ENCODE measurements at places on chromosomes 13 and 19.

DNA sequence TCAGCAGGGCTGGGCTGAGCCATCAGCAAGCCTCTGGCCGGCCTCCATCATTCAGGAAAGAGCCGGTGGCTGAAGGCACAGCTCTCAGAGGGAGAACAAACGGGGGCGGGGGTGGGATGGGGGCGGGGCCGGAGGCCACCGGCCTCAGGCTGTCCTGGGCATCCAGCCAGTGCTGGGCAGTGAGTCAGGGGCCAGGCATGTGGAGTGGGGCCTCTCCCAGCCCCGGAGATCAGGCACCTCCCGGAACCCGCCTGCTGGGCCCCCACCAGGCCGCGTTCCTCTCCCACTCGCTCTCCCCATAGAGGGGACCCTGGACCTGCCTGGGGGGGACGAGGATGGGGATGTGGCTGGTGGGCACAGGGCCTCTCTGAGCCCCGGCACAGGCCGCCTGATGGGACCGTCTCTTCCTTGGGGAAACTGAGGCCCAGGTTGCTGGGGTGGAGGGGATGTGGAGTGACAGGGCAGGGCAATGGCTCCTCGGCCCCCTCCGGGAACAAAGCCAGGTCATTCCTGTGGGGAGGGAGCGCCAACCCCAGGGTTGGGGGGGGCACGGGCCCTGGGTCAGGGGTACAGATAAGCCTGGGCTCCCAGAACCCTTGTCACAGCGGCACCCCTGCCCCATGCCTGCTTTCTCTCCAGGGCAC, 12.9 kb downstream of the SPC24 start:
- DNase-seq: no peak

DNA sequence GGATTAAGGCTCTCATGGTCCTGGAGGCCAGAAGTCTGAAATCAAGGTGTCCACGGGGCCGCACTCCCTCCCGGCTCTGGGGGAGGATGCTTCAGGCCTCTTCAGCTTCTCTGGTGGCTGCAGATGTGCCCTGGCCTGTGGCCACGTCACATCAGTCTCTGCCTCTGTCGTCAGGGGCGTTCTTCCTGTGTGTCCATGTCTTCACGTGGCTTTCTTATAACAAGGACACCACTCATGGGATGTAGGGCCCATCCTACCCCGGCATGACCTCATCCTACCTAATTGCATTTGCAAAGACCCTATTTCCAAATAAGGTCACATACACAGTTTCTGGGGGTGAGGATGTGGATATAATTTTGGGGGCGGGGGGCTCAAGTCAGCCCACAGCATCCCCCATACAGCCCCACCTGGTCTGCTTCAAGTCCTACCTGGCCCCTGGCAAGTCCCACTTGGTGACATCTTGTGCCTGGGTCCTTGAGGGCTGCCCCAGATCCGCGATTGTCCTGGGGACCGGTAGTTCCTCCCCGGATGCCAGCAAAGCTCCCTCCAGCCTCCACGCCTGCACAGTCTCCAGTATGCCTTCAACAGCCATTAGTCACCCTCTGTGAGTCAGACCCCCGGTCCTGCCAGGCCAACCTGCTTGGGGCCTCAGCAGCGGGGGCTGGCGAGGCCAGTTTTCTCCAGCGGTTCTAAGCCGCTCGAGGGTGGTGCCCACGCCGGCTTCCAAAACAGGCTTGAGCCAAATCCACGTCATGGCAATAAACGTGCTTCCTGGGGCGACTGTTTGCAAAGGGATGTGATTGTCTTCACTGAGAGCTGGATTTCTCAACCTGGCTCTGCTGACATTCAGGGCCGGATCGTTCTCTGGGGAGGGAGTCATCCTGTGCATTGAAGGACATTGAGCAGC, 32.2 kb downstream of the MYO9B start:
- DNase-seq: no peak

DNA sequence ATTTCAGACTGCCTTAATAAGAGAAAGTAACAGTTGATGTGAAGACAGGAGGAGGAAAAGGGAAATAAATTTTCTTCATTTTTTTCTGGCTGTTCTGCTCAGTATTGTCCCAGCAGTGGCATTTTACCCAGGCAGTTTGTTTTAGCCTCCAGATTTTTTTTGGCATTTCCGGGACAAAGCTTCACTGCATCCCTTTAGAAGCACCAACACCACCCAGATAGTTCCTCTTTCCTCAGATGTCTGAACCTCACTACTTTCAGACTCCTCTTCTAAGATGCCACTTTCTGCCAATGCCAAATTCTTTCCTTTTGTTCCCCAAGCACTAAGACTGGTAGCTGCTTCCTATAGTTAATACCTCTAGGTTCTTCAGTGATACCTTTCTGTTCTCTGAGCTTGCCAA, 480.1 kb upstream of the SLC10A2 start:
- no peak for DNase-seq

GRCh38 chr19:12792051-12792852, 966 bp downstream of the JUNB start:
- peak; percentile 65 for DNase-seq

- no peak for DNase-seq
These were observed 3.6 kb downstream of the FCHO1 start for GRCh38 chr19:17754634-17755442.

- DNase-seq: no peak
These were observed 11.9 kb downstream of the BCAT2 start for GRCh38 chr19:48798937-48799336.

- DNase-seq: no peak
These were observed 7.7 kb upstream of the CEACAM7 start for GRCh38 chr19:41695745-41696144.

DNA sequence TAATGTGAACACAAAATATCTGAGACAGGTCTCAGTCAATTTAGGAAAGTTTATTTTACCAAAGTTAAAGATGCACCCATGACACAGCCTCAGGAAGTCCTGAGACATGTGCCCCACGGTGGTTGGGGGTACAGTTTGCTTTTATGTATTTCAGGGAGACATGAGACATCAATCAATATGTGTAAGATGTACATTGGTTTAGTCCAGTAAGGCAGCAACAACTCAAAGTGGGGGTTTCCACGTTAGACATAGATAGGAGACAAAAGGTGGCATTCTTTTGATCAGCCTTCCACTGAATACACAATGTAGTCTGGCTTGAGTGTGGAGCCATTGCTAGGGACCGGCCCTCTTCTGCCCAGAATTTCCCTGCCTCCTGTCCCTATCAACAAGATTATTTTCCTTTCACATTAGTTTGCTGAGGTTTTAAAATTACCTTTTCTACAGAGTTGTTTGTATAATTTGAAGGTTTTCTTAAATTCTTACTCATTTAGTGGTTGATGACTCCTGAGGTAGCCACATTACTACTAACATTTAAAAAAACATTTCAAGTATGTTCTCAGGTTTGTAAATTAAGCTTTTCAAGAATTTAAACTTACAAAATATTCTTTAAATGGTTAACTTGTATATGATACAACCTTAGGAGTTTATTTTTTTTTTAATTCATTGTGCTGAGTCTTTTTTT, 33.2 kb downstream of the RNASEH2B start:
- no peak for DNase-seq

GRCh38 chr13:50017819-50018218, 2.6 kb downstream of the KCNRG start:
- DNase-seq: no peak

DNA sequence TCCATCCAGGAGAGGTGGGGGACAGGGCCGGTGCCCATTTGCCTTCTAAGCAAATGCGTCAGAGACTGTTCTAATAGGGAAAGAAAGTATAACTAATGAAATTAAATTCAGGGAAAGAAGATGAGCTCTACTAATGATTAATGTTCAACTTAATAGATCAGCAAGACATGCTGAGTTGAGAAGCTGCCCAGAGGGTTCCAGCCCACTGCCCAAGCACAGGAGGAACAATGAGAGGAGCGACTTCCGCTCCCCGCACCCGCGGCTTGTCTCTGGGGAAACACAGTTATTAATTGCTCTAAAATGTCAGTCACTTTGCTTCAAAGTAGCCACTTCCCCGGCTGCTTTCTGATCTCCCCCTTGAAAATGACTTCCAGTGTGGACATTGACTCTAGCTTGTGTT, 331.3 kb downstream of the UQCRFS1 start:
- no peak for DNase-seq

GRCh38 chr13:95588721-95589120, 36.2 kb downstream of the CLDN10 start:
- no peak for DNase-seq

DNA sequence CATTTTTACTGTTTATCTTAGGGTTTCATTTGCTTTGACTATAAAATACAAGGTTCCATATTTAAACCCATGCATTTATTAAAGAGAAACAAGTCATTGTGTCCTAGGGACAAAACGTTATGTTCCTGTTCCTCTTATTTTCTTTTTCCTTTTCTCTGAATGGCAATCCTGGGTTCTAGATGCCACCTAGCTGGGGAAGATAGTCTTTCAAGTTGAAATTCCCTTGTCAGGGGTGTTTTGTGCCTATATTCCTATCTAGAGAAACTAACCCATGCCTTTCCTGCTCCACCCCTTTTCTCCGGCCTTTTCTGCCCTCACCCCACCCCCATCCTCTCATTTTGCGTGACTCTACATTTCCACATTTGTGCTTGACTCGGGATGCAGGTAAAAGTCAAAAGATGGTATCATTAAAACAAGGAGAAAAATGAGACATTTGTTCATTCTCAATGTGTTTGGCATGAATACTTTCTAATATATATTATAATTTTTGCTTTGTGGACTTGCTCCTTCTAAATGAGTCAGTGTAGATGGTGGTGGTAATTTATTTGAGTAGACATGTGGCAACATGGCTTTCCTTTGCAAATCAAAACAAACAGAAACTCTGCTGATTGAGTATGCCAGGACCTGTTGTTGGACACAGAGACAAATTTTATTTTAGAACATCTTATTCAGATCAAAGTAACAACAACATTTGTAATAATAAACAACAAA, 26.8 kb upstream of the STARD13 start:
- no peak for DNase-seq

- DNase-seq: no peak
These were observed 91.9 kb upstream of the STARD13 start for GRCh38 chr13:33377411-33377810.

- DNase-seq: no peak
These were observed 294.7 kb downstream of the DCLK1 start for GRCh38 chr13:35836446-35836845.

DNA sequence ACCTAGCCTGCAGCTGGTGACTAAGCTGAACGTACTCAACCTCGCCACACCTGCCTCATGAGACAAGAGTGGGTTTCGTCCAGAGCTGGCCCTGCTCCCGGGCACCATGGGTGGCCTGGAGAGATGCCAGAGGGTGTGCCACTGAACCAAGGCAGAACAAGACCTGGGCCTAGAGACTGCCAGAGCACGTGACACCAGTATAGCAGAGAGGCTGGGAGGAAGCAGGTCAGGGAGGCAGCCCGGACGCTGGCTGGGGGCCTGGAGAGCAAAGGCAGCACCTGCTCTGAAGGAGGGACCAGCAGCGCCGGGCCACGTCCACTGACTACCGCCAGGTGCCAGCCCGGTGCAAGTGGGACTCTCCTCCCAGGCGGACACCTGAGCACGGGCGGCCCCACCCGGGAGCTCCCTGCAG, 7.3 kb upstream of the C13orf46 start:
- DNase-seq: no peak

- DNase-seq: no peak
These were observed 9.2 kb downstream of the TMEM255B start for GRCh38 chr13:113768018-113768905.

GRCh38 chr19:42010245-42011126, 16.5 kb upstream of the ATP1A3 start:
- no peak for DNase-seq

GRCh38 chr13:84951128-84951527, 848.1 kb downstream of the SLITRK6 start:
- DNase-seq: no peak

GRCh38 chr13:51637852-51638215, 53.6 kb downstream of the WDFY2 start:
- DNase-seq: no peak

- peak; percentile 80 for DNase-seq
These were observed 1.0 kb upstream of the DBP start for GRCh38 chr19:48637948-48638830.

- DNase-seq: peak; percentile 18
These were observed 39.3 kb downstream of the MBNL2 start for GRCh38 chr13:97261254-97262005.

GRCh38 chr19:38653028-38653571, 5.7 kb downstream of the ACTN4 start:
- DNase-seq: no peak

- DNase-seq: no peak
These were observed 38.3 kb downstream of the ANKRD10 start for GRCh38 chr13:110876609-110877008.

DNA sequence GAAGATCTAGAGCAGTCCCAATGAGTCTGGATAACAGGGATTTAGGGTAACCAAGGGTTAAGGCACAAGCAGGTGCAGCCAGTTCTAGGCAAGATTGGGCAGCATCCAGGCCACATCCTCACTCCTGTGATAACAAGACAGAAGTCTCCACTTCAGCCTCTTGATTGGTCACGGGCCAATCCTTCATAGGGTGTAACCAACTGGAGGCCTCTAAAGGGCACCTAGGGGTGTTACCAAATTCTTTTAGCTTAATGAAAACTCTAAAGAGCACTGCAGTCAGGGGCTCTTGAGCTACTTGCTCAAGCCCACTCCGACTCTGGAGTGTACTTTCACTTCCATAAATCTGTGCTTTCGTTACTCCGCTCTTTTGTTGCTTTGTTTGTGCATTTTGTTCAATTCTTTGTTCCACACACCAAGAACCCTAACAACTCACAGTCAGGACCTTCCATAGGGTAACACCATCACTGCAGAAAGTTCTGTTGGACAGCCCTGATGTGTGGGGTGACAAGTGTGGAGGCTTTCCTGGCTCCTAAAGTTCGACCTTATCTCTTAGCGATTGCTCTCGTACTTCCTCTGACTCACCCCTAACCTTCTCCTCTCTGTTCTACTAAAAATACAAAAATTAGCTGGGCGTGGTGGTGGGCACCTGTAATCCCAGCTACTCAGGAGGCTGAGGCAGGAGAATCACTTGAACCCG, 36.1 kb downstream of the ZSWIM9 start:
- no peak for DNase-seq

GRCh38 chr19:6694147-6694815, 24.3 kb upstream of the TNFSF14 start:
- DNase-seq: no peak

Data from activated CD4-positive, alpha-beta T cell treated with anti-CD3 and anti-CD28 coated beads, Interleukin-2, amount 50 U/mL, for 1 hour (primary cell).